Effector CD8-positive, alpha-beta T cell (primary cell): ENCODE measurements at places on chromosomes 11 and 22.

DNA sequence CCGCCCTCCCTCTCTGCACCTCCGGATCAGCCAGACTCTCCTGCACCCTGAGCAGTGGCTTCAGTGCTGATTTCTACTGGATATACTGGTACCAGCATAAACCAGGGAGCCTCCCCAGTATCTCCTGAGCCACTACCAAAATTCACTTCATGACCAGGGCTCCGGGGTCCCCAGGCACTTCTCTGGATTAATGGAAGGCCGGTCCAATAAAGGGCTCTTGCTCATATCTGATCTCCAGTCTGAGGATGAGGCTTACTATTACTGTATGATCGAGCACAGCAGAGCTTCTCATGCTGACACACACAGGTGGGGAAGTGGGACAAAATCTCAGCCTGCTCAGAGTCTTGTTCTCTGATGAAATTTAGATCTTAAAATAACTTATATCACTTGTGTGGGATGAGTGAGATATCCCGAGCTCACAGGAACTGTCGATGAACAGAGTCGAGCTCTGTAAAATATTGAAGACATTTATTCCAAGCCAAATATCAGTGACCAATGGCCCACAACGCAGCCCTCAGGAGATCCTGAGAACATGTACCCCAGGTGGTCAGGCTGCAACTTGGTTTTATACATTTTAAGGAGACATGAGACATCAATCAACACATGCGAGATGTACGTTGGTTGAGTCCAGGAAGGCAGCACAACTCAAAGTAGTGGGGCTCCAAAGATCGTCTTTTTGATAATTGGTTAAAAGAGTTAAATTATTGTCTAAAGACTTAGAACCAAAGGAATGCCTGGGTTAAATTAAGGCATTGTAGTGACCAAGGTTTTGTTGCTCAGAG is 93.0 kb upstream of the TOP3B start:
- no peak for DNase-seq

DNA sequence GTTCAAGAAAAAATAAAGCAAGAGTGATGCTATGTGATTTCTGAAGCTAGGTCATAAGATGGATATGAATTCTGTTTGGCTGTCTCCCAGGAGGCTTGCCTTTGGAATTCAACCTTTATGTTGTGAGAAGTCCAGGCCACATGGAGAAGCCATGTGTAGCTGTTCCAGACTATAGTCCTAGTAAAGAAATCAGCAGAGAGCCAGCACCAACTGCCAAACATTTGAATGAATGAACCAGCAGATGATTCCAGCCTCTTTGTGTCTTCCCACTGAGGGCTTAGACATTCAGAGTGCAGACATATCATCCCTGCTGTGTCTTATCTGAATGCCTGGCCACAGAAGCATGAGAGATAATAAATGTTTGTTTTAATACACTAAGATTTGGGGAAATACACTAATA is 1150.6 kb downstream of the DLG2 start:
- no peak for DNase-seq

- DNase-seq, result no peak
Measured at GRCh38 chr22:45344334-45344733, 34.6 kb downstream of the FAM118A start.

- no peak for DNase-seq
Measured at GRCh38 chr11:106133529-106133928, 56.1 kb downstream of the AASDHPPT start.

GRCh38 chr22:44621401-44622146 is 80.4 kb upstream of the PRR5 start:
- no peak for DNase-seq

GRCh38 chr11:120017582-120018150 is 120.2 kb downstream of the TRIM29 start:
- no peak for DNase-seq
